ENCODE measurements at places on chromosomes 3 and 15. TPM values are rescaled to one million over a fixed set of nuclear protein-coding genes. Genes with fewer than 3 reads are reported as not detected.

GRCh38 chr3:31035681-31036080 is 141.2 kb upstream of the GADL1 start:
- no peak overlapping the region for H3K4me3 ChIP-seq
- H3K36me3 ChIP-seq, result no peaks in the 10 kb centered on the region
- no peaks in the 10 kb centered on the region for H3K4me1 ChIP-seq
- no peaks in the 10 kb centered on the region for H3K27me3 ChIP-seq
- DNase-seq, result peak; percentile 11

- DNase-seq, result no peak
- H3K27me3 ChIP-seq, result no peaks in the 10 kb centered on the region
- H3K36me3 ChIP-seq, result no peaks in the 10 kb centered on the region
- H3K4me3 ChIP-seq, result no peak overlapping the region
- H3K4me1 ChIP-seq, result no peaks in the 10 kb centered on the region
These were observed 120.7 kb upstream of the MDFIC2 start for GRCh38 chr3:70433091-70433490.

- H3K4me1 ChIP-seq, result peaks cover 12% of the 10 kb centered on the region
- H3K27me3 ChIP-seq, result no peaks in the 10 kb centered on the region
- no peak for DNase-seq
- H3K4me3 ChIP-seq, result no peak overlapping the region
These were observed 55.1 kb upstream of the PLXNA1 start for GRCh38 chr3:126927846-126928245.

PPP1R14D gene
- not detected for total RNA-seq

DNA sequence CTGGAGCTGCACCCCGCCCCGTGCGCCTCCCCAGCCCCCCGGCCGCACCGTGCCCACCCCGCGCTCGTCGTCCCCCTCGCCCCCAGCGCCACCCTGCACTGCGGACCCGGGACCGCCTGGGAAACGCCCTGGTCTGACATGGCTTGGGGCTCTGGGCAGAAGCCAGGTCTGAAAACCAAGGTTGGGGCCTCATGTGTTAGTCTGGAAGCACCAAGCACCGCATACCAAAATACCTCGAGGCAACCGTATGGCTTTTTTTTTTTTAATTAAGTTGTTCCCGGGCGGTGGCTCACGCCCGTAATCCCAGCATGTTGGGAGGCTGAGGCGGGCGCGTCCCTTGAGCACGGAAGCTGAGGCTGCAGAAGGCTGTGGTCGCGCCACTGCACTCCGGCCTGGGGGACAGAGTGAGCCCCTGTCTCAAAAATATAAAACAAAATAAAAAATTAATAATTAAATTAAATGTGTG is 91.5 kb upstream of the CHD2 start:
- DNase-seq, result no peak
- peaks cover 45% of the 10 kb centered on the region for H3K4me1 ChIP-seq
- H3K27me3 ChIP-seq, result no peaks in the 10 kb centered on the region
- H3K36me3 ChIP-seq, result peaks cover 4% of the 10 kb centered on the region

DLEC1 gene
- total RNA-seq, result 0.54 TPM

DNA sequence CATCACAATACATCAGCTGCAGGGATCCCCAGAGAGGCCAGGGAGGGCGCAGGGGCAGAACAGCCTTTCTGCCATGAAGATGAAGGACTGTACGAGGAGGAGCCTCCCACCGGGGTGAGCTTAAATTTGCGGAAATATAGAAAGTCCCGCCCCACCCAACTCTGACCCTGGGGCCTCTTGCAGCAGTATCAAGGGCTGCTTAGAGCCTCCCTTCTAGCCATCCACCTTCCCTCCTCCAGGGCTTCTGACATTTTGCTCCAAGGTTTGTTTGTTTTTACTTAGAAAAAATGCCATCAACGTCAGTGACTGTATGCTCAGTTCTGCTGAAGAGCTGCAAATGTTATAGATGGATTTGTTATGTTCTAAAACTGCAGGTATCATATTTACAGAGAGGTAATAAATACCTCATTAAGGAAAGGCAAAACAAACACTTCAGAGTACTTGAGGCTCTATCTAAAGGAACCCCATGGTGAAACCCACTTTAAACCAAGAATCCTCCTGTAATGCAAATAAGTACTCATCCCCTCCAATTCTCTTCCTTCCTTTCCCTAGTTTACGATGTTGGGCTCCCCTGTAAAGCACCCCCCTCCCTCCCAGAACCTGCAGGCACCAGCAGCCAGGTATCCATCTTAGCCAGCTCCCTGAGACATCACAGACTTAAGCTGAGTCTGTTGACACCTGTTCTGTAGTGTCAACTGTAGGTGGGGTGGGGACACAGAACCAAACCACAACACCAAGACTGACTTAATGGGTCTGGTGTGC is 30.5 kb downstream of the RFTN1 start:
- H3K27me3 ChIP-seq, result no peaks in the 10 kb centered on the region
- DNase-seq, result peak; percentile 81
- H3K4me3 ChIP-seq, result peak overlapping the region; percentile 69
- peaks cover 72% of the 10 kb centered on the region for H3K4me1 ChIP-seq
- H3K27ac ChIP-seq, result peak overlapping the region; percentile 69

- DNase-seq, result no peak
- no peaks in the 10 kb centered on the region for H3K27me3 ChIP-seq
- no peaks in the 10 kb centered on the region for H3K36me3 ChIP-seq
- H3K4me1 ChIP-seq, result no peaks in the 10 kb centered on the region
- H3K27ac ChIP-seq, result no peak overlapping the region
- H3K4me3 ChIP-seq, result no peak overlapping the region
These were observed 24.2 kb upstream of the TNK2 start for GRCh38 chr3:195932418-195933043.

DNA sequence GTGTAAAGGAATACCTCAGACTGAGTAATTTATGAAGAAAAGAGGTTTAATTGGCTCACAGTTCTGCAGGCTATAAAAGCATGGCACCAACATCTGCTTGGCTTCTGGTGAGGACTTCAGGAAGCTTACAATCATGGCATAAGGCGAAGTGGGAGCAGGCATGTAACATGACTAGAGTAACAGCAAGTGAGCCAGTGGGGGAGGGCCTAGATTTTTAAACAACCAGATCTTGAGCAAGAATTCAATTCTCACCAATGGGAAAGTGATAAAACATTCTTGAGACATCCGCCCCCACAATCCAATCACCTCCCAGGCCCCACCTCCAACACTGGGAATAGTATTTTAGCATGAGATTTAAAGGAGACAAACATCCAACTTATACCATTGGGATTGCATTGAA is 44.2 kb upstream of the BCL2A1 start:
- H3K27ac ChIP-seq, result no peak overlapping the region
- H3K4me3 ChIP-seq, result no peak overlapping the region
- no peaks in the 10 kb centered on the region for H3K27me3 ChIP-seq
- no peak for DNase-seq

MAPKAPK3 gene
- 199 TPM for total RNA-seq

DNA sequence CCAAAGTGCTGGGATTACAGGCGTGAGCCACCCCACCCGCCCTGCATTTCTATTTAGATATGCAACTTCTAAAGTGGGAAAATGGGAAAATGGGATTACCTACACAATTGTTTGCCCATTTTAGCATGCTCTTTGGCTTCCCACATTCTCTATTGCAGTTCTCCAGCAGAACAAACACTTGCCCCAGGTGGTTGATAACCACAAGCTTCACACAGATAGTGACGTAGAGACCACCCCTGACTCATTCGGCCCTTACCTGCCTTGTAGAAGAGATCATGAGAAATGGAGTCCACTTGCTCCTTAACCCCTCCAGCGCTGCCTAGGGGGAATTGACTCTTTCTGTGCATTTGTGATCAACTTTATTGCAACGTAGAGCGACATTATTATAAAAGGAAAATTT is 83.2 kb upstream of the RAP2B start:
- H3K27ac ChIP-seq, result no peak overlapping the region
- no peak overlapping the region for H3K4me3 ChIP-seq
- peaks cover 7% of the 10 kb centered on the region for H3K27me3 ChIP-seq
- no peak for DNase-seq

DNA sequence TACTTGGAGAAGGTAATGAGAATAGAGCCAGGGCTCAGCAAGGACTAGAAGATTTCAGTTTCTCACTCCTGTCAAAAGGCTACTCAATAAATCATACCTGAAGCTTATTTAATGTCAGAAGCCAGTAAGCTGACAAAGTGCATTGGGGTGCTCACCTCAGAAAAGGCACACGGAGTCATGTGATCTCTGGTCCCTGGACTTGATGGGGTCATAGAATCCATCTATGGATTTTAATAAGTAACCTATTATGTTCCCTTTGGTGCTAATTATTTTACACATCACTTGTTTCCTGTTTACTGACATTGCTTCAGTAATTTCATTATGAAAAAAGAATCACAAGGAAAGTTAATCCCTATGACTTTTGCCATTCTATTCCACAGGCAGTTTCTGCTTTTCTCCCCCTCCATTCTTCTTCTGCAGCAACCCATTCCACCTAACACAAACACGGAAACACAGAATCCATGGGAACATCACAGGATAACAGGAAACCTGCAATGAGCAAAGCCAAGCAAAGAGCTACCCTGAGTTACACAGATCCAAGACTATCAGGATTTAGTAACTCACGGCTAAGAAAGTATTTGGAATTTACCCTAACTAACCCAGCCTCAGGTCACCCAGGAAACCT is 159.6 kb downstream of the MEIS2 start:
- H3K27me3 ChIP-seq, result peaks cover 1% of the 10 kb centered on the region
- no peaks in the 10 kb centered on the region for H3K4me1 ChIP-seq
- H3K4me3 ChIP-seq, result no peak overlapping the region
- no peak overlapping the region for H3K27ac ChIP-seq
- H3K36me3 ChIP-seq, result no peaks in the 10 kb centered on the region

MYRIP gene
- total RNA-seq, result not detected

Data from activated CD4-positive, alpha-beta T cell treated with anti-CD3 and anti-CD28 coated beads, Interleukin-2, amount 10 ng/mL, durations not matched to agents 24 days and 14 days (primary cell).